Activated T-helper 1 cell treated with Interleukin-2 at 50 U/mL for 16 hours (primary cell): ENCODE measurements at places on chromosomes 3 and 15.

GRCh38 chr3:79473993-79474392 is 293.8 kb downstream of the ROBO1 start:
- DNase-seq: no peak

- DNase-seq: no peak
These were observed 367.0 kb upstream of the UBE2E2 start for GRCh38 chr3:22836131-22836530.

- DNase-seq: no peak
These were observed 14.4 kb upstream of the TBL1XR1 start for GRCh38 chr3:177211503-177212277.

GRCh38 chr3:177084616-177085015 is 112.7 kb downstream of the TBL1XR1 start:
- no peak for DNase-seq

- DNase-seq: no peak
These were observed 55.3 kb downstream of the ISL2 start for GRCh38 chr15:76391847-76392246.

DNA sequence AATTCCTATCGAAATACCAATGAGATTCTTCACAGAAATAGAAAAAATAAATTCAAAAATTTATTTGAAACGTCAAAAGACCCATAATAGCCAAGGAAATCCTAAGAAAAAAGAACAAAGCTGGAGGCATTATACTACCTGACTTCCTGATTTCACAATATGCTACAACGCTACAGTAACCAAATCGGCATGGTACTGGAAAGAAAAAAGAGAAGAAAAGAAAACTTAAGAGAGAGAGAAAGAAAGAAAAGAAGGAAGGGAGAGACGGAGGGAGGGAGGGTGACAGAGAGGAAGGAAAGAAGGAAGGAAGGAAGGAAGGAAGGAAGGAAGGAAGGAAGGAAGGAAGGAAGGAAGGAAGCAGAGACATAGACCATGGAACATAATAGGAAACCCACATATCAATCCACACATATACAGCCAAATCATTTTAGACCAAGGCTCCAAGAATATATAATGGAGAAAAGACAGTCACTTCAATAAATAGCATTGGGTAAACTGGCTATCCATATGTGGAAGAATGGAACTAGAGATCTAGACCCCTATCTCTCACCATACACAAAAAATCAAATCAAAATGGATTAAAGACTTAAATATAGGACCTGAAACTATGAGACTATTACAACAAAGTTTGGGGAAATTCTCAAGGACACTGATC is 118.6 kb upstream of the CNTN4 start:
- DNase-seq: no peak

GRCh38 chr3:58776231-58776630 is 109.7 kb upstream of the FAM3D start:
- no peak for DNase-seq
